ENCODE measurements at places on chromosomes 11 and 22.

- DNase-seq: peak; percentile 88
Observed at GRCh38 chr22:20117633-20118299, 740 bp upstream of the TRMT2A start.

DNA sequence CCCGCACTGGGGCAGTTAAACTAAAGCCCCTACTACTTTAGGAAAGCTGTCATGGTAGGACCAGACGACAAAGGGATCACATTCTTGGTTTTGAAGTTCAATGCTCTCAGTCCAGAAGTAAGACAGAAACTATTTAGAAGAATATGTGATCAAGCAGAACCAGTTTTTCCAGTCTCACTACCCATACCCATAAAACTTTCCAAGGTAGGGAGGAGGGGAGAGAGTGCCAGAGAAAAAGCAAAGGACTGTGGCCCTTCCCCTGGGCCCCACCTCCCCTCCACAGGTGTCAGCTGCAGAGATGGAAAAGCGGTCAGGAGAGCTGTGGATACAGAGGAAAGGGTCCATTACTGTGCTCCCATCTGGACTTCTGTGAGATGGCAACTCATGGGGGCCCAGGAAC lies 587.1 kb downstream of the SOX6 start:
- no peak for DNase-seq

DNA sequence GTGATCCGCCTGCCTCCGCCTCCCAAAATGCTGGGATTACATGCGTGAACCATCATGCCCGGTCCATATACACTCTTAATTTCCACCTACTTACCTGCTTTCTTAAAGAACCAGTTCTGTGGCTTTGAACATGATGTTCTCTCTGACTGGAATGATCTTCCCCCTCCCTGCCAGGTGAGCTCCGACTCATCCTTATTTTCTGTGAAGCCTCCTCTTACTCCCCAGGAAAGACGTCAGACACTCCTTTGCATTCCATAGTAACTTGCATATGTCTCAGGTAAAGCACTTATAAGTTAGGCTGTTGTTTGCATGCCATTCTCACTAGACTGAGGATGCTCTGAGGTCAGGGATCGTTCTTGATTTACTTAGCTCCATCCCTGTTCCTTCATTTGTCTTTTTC lies 91.8 kb upstream of the RAB1B start:
- DNase-seq: no peak

GRCh38 chr11:10590218-10590915 lies 21.9 kb upstream of the LYVE1 start:
- DNase-seq: no peak

- no peak for DNase-seq
Observed at GRCh38 chr22:32947573-32947972, 110.6 kb downstream of the SYN3 start.

DNA sequence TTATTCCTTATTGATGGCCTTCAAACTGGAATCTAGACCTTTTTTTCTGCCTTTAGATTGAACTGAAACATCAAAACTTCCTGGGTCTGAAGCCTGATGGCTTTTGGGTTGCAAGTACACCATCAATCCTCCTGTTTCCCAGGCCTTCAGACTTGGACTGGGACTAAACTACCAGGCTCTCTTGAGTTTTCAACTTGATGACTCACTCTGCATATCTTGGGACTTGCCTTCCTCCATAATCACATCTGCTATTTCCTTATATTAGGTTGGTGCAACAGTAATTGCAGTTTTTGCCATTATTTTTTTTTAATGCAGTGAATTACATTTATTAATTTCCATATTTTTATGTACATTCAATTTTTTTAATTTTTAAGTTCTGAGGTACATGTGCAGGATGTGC lies 7.0 kb downstream of the OR51B5 start:
- no peak for DNase-seq

DNA sequence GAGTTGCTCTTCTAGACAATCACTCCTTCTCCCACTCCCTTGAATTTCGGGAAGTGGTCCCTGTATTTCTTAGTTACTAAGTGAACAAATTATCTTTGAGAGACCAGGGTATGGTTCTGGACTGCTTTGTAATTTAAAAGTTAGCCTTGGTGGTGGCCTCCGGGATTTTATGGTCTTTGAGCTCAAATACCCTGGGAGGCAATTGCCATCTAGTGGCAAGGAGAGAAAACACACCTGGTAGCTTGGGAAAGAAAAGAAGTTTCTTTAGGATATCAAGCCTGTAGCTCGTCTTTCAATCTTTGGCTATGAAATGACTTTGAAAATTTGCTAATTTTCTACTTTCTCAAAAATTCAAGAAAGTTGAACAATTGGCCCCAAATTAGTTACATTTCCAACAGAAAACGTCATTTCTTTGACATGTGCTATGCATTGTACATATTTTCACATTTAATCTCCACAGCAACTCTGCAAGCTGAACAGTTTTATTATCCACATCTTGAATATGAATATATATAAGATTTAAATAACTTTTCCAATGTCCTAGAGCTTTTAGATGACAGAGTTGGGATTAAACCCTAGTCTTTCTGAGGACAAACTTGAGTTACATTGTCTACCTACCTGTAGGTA lies 39.1 kb downstream of the MMP27 start:
- no peak for DNase-seq

DNA sequence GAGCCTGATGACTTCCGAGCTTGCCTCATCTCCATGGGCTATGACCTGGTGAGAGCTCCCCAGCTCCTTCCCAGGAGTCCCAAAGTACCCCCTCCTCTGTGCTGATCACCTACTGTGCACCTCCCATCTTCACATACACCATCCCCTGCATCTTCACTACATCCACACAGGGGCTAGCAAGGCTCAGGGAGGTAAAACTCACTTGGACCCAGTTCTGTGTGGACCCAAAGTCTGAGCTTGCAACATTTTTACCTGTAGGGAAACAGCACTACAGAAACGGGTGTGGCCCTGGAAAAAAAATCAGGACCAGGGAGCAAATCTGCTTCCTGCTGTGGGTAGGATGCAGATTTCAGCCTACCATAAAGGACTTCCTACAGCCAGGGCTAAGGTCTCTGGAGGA lies 6.1 kb downstream of the CTSF start:
- no peak for DNase-seq

DNA sequence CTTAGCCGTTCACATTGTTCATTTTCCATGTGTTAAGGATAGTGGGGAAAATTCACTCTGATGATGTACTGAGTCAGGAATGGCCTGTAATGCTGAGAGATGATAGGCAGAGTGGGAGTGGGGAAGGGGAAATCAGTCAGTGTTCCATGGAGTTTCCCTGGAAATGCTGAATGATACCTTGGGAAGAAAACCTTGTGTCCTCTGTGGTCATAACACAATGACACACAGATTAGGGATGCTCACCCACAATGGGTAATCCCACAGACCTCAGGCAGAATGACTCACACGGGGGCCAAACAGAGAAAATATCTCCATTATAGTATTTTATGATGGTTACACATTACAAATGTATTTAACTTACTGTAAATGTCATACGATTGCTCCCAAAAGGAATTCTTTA lies 118.0 kb downstream of the SNX19 start:
- DNase-seq: no peak
